Body of pancreas (tissue), 4 donors: ENCODE measurements at places on chromosomes 2 and 18. TPM values are rescaled to one million over a fixed set of nuclear protein-coding genes. Genes with fewer than 3 reads are reported as not detected.

The SCYGR8 gene
- total RNA-seq: not detected

DNA sequence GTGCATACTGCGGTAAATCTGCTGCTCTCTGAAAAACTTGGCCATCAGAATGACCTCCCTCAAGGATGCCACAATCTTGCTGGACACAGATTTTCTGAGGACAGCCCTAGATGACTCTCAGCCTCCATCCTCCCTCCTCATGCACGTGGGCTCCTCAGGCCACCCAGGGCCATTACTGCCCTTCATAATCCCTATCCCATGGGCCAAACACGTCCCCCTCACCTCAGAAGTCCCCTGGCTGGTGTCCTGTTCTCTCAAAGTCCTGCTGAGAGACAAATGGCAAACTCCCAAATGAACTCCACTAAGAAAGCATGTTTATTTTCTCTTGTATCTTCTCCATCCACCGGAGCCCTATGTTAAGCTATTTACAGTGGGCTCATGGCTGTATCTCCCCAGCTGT is 125.7 kb downstream of the MRO start:
- no peaks in the 10 kb centered on the region for H3K4me1 ChIP-seq
- H3K27me3 ChIP-seq: no peaks in the 10 kb centered on the region
- H3K27ac ChIP-seq: no peak overlapping the region
- no peak for DNase-seq
- H3K4me3 ChIP-seq: no peak overlapping the region
- no peaks in the 10 kb centered on the region for H3K36me3 ChIP-seq

DNA sequence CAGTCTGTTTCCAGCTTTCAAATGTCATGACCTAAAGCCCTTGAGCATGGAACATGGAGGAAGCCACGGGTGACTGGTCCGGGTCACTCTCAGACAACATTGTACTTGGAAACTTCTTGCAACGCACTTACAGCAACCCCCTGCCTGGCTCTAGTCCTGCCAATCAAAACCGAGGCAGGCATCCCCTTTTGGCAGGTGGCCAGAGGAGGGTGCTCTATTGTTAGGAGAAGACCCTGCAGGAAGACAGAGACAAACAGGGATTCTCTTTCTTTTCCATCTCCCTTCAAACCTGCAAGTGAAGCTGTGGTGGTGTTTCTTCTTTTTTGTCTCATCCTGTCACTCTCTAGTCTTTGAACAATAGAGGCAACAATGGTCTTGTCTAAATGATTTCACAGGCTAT is 667.2 kb downstream of the ZEB2 start:
- no peaks in the 10 kb centered on the region for H3K4me1 ChIP-seq
- H3K36me3 ChIP-seq: no peaks in the 10 kb centered on the region
- DNase-seq: no peak
- no peaks in the 10 kb centered on the region for H3K27me3 ChIP-seq
- no peak overlapping the region for H3K4me3 ChIP-seq

DNA sequence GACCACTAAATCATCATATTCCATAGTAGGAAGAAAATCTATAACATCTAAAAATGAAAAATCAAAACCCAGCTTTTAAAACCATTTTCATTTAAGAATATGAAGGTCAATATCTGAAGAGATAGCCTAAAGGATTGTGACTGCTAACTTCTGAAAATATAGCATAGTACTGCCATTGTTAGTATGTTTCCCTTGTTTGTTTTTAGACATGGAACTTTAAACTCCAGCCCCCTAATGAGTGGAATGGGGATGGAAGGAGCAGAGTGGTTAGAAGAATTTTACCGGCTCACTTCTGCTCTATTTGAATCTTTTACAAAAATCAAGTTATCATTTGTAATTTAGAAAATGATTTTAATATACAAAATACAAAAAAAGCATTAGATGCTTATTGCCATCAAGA is 169.0 kb downstream of the CD226 start:
- no peaks in the 10 kb centered on the region for H3K4me1 ChIP-seq
- H3K27ac ChIP-seq: no peak overlapping the region
- no peaks in the 10 kb centered on the region for H3K27me3 ChIP-seq

DNA sequence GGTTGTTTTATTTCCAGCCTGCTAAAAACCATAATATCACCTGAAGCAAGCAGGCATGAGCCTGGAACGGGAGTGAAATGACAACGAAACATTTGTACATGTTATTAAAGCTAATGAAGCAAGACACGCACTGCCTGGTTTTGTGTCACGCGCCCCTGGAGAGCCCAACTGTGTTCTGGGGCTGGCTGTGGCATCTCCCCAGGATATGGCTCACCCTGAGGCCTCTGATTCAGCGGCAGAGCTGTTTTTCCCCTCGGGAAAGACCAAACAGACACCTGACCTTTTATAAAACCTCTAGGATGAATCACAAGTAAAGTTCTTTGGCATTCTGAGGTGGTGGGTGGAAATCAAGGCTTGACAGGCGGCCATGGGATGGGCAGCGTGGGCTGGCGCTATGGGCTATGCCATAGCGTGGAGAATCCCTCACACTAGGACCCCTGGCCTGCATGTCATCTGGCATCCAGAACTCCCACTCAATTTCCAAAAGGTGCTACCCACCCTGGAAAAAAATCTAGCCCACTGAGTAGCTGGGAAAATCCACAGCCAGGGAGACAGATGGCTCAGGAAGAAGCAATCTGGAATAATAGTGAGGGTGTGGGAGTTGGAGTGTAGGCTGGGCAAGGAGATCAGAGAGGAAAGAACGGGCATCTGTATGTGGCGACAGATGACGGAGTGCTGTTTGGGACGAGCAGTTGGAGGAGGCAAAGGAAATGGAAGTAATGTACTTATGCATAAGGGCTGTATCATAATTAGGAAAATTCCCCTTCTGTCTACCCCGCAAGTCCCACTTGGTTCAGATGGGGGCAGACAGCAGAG is 262.0 kb downstream of the AFF3 start:
- H3K27ac ChIP-seq: no peak overlapping the region
- H3K4me3 ChIP-seq: no peak overlapping the region
- H3K36me3 ChIP-seq: no peaks in the 10 kb centered on the region
- no peaks in the 10 kb centered on the region for H3K27me3 ChIP-seq
- no peak for DNase-seq
